ENCODE measurements at places on chromosomes 7 and 10. TPM values are rescaled to one million over a fixed set of nuclear protein-coding genes. Genes with fewer than 3 reads are reported as not detected.

The DLX6 gene
- not detected for total RNA-seq

The NAT16 gene
- not detected for total RNA-seq

The GHITM gene
- 153 TPM for total RNA-seq

The GPR26 gene
- not detected for total RNA-seq

The SKIDA1 gene
- total RNA-seq, result 0.47 TPM

The HOXA10 gene
- total RNA-seq, result not detected

The CARD11 gene
- total RNA-seq, result not detected

The GDF2 gene
- total RNA-seq, result not detected

The MLXIPL gene
- 0.16 TPM for total RNA-seq

The STOX1 gene
- not detected for total RNA-seq

The TMEM229A gene
- total RNA-seq, result not detected

The SH2D4B gene
- not detected for total RNA-seq

The ZNF727 gene
- not detected for total RNA-seq

The MNX1 gene
- total RNA-seq, result not detected

All from bronchial smooth muscle cell (primary cell).